Smooth muscle cell of the brain vasculature (primary cell): ENCODE measurements at places on chromosomes 5 and 9.

GRCh38 chr9:75461183-75461582, 372.9 kb downstream of the OSTF1 start:
- no peak for DNase-seq

GRCh38 chr5:142057697-142058056, 44.9 kb upstream of the GNPDA1 start:
- no peak for DNase-seq

DNA sequence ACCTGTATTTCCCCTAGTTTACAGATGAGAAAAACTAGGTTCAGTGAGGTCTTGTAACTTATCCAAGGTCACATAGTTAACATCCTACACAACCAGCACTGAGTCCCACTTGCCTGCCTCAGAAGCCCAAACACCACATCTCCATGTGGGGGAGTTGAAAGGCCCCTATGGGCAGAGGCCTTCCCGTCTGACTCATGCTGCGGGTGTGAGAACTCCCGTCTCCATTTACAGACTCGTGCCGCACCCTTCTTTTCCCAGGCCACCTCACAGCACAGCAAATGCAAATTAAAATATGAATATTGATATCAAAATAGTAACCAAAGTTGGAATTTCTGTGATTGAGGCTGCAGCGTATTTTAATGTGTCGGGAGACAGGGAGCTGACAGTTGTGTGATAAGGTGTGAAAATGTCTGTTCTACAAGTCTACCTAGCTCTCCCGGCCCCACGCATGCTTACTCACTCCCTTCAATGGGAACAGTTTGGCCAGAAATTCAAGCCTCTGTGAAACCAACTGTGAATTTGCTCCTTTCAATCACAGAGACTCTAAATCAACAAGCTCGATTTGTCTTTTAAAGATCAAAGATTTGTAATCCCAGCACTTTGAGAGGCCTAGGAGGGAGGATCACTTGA, 90.1 kb downstream of the CRB2 start:
- DNase-seq, result no peak

GRCh38 chr9:33378121-33378795, 24.1 kb downstream of the AQP7 start:
- DNase-seq, result no peak

- DNase-seq, result no peak
These were observed 4.3 kb upstream of the DOLPP1 start for GRCh38 chr9:129076640-129077037.

DNA sequence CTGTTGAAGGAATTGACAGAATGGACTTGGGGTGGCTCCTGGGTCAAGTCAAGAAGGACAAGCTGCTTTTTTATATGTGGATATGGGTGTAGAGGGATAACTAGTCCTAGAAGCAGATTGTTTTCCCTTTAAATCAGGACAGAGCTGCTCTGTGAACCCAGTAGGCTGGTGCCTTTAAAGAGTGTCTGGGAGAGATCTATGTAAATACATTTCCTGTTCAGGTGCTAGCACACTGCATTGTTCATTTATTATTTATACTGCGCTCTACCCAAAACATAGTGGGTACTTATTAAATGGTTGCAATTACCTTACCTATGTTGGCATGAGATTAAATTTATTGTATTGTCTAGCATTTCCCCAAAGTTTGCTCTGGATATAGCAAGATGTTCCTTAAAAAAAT, 86.6 kb upstream of the EQTN start:
- DNase-seq, result no peak

DNA sequence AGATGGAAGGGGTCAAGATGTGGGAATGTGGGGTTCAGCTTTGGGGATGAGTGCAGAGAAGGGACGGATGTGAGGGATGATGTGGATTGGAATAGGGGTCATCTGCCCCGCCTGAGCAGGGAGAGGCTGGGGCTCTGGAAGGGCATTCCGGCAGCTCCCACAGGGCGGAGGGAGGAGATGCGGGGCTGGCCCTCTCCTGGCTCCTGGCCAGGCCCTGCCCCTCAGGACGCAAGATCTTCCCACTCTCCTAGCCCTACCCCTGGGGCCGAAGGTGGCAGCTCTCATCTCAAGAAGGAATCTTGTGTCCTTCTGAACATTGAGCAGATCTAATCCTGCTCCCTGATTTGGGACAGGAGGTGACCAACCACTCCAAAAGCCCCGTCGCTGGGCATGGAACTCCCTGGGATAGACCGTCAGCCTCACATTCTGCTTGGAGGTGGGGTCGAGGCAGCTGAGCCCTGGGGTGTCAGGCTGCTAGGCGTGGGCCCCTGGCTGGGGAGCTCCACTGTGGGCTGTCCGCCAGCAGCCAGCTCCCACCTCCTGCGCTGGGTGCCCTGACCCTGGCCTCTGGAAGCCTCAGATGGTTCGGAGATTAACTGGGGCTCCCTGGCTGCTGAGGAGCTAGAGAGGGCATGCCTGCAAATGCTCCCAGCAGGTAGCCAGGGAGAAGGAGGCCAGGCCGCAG, 125.2 kb downstream of the ZNF354C start:
- DNase-seq, result no peak
